NK-92 treated with Interleukin-12 subunit alpha and Interleukin-12 subunit beta, amount 100 ng/mL, for 24 hours (cell line): ENCODE measurements at places on chromosomes 5 and 9.

DNA sequence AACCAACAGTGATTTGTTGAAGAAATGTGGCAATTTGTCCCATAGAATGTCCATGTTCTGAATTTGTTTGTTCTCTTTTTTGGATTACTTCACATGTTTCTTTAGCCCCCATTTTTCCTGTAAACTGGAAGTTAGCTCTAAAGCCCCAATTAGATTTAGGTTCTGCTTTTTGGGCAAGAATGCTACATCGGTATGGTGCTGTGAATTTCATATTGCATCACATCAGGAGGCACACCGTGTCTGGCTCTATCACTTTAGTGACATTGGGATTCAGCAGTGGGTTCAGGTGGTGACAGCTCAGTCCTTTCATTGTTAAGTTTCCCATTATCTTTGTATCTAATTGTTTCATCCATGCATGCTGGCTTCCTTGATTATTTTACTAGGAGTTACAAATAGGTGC, 27.9 kb downstream of the ADGRV1 start:
- no peak for DNase-seq

GRCh38 chr5:110269478-110270142, 456.9 kb downstream of the TMEM232 start:
- DNase-seq: no peak

DNA sequence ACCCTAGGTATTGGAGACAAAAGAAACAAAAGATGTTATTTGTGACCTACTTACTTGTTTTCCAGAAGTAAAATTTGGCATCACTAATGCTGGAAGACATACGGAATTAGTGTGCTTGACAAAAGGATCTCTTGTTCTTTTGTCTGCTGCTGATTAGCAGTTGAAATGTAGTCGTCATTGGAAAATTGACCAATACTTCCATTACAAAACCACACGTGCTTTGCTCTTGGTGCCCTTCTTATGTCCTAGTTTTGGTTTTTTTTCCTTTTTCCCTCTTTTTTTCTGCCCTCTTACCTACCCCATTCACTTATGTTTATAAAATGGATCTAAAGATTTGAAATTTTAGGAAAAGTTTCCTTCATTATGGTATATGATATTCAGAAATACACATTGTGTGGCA, 197.4 kb downstream of the FER start:
- no peak for DNase-seq

GRCh38 chr5:74372051-74372450, 268.5 kb downstream of the ENC1 start:
- no peak for DNase-seq

- no peak for DNase-seq
Observed at GRCh38 chr5:152151113-152151512, 226.5 kb upstream of the GLRA1 start.

DNA sequence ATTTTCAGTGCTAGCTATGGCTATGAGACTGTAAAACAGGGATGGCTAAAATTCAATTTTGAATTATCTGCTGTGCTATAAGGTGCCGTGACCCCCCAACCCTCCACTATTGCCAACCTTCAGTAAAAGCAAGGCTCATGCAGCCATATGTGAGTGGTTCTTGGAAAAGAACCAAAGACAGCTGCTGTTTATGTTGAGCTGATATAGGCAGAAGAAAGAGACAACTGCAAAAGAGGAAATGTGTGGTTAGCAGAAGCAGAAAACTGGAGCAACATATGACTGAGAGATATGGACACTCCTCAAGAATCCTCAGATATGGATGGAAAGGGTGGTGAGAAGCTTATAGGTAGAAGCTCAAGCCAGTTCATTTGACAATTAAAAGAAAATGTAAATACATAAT, 200.3 kb downstream of the TLE1 start:
- no peak for DNase-seq
